ENCODE measurements at places on chromosomes 2 and 18. TPM values are rescaled to one million over a fixed set of nuclear protein-coding genes. Genes with fewer than 3 reads are reported as not detected.

FNDC4 gene
- 12.1 TPM for total RNA-seq

C2orf81 gene
- 3.1 TPM for total RNA-seq

CTAGE1 gene
- 0.22 TPM for total RNA-seq

ALPP gene
- 19.2 TPM for total RNA-seq

RTKN gene
- total RNA-seq: 119 TPM

SAG gene
- under 0.01 TPM for total RNA-seq

NPPC gene
- not detected for total RNA-seq

Data from placental epithelial cell (primary cell).